Stimulated activated CD4-positive, alpha-beta T cell treated with anti-CD3 and anti-CD28 coated beads, Interleukin-2, amount 100 ng/mL, for 48 hours (primary cell): ENCODE measurements at places on chromosomes 7 and 10.
A peak's percentile ranks its signal among the peaks of the same experiment; 100 is the strongest.

GRCh38 chr10:59708816-59709394 is 745 bp downstream of the SLC16A9 start:
- peak; percentile 2 for DNase-seq

- DNase-seq: no peak
These were observed 195.7 kb upstream of the KLF6 start for GRCh38 chr10:3980660-3981059.

- DNase-seq: no peak
These were observed 240.9 kb downstream of the THSD7A start for GRCh38 chr7:11591055-11591633.

- DNase-seq: no peak
These were observed 349.1 kb upstream of the PODXL start for GRCh38 chr7:131905471-131905973.

DNA sequence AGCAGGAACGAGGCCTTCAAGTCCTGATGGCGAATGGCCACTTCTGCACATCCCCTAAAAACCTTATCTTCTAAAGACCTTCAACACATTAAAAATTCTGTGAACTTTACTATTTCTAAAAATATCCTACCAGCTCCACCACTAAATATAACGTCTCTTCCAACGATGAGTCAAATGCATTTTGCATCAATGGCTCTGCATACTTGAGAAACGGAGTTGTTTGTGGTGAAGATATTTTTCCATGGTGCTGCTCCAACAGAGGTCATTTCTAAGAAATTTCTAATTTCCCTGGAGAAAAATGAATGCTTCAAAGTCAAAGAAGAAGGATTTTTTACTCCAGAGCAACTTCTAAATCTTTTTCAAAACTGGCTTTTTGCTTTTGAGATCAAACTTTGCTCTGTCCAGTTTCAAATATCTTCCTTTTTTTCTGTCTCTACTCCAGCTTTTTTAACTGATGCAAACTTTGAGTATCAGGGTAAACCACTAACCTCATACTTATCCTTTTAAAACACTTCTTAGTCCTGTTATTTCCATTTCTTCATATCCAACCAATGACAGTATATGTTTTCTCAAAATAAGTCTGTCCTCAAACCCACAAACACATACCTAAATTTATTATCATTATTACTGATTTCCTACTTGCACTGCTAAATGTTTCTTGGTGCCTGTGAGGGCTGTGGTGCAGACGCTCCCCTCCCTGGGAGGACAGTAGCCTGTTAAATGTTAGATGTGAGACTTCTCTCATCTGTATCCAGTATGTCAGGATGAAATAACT is 258.1 kb downstream of the KLF6 start:
- DNase-seq: no peak

- no peak for DNase-seq
These were observed 110.1 kb upstream of the GPR22 start for GRCh38 chr7:107359520-107360316.

DNA sequence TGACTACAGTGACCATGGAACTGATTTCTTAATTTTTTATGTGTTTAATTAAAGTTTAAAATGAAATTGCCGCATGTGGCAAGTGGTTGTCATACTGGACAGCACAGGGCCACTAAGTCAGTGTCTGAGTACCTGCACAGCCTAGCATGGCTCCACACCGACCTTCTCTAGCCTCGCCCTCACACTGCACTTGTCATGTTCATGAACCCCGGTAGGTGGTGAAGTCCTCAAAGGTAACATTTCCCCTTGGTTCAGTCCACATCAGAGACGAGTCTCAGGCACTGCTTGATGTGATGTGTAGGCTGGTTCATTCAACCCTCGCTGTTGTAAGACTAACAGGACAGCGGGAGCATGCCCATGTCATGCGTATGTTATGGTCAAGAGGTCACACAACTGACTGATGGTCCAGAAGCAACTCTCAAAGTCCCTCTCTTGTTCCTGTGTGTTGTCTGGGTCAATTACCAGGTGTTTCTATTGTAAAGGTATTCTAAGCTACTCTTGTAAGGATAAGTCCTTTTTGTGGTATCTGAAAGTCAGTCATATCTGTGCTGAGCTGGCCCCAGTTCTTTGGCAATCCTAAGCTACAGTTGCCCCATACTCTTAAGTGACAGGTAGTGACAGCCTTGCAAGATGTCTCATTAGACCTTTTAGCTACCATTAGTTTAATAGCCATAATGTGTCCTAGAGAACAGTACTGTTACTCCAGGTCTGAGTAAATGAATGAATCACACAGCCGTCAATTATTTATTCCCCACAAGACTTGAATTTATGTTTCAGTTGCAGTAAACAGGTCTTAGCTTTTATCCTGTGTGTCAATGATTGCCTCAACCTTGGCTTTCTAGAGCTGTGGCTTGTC is 32.9 kb upstream of the ZC3HAV1L start:
- no peak for DNase-seq

DNA sequence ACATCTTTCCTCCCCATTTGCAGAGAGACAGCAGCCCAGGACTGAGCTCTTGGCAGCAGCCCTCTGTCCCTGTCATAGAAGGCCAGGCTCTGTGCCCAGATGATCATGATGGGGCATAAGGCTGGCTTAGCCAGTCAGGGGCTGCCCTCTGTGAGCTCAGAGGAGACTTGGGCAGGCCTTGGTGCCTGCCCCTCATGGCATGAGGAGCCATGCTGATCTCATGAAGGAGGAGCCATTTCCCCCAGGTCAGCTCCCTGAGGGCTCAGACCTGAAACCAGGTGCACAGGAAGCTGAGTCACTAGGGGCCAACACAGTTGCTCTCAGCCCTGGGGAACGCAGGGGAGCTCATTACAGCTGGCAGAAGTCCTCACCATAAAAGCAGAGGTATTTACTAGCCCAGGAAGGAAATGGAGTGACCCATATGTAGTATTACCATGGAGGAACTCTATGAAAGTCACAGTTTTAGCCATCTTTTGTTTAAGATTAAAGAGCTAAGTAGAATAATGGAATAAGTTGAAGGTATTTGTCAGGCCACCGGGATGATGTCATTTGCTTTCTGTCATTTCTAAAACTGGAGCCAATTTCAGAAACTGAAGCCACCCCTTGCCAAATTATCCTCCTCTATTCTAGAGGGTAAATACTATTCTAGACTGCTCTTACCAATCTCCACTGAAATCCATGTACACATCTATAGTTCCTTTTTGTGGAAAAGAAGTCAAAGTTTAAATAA is 362.4 kb upstream of the ZNF32 start:
- no peak for DNase-seq

DNA sequence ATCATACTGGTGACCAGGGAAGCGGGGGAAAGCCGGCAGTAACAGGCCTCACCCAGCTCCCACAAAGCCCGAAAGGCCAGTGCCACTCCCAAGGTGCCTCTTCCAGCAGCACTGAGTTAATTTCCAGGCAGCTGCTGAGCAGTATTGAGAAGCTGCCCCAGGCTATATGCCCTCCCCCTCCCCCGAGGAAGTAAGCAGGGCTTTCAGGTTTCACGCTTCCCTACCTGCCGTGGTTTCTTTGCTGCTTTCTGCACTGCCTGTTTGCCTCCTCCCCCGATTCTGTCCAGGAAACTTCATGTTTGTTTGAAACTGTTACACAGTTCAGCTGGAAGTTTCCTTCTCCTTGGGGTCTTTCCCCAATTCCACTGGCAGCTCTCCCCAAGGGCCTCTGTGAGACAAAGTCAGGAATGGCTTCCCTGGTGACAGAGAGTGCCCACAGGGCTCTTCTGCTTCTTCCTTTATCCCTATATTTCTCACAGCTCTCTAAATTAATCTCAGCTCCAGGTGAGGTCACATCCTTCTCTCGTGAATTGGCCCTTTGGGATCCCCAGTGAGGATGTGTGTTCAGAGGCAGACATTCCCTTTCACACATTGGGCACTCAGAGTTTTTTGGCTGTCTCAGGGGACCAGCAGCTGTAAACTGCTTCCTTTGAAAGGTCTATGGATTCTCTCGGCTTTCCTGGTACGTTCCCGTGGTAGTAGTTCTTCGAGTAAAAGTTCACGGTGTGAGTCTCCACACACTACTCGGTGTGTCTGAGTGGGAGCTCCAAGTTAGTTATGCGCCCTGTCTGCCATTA is 19.4 kb downstream of the C1GALT1 start:
- no peak for DNase-seq

DNA sequence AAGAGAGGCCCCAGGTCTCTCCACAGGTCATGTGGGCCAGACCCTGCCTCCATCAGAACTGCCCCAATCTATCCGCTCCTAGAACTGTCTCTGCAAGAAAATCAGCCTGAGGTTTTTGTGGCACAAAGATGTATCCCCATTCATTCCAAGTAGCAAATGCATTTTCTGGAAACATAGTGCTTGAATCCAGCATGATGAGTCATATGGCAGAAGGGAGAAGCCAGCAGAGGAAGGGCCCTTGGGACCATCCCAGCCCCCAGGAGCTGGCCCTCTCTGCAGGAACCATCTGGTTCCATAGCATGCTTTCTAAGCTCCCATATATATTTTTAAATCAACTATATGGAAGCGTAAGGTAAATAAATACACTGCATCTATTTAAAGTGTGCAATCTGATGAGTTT is 563.2 kb downstream of the GALNT17 start:
- no peak for DNase-seq

GRCh38 chr10:10902951-10903350 is 114.7 kb upstream of the CELF2 start:
- no peak for DNase-seq

GRCh38 chr7:90192876-90193750 is 18.4 kb upstream of the STEAP2 start:
- DNase-seq: no peak
